NCI-H2171 (cell line): ENCODE measurements at places on chromosomes 7 and 10.
A peak's percentile ranks its signal among the peaks of the same experiment; 100 is the strongest.

- DNase-seq = peak; percentile 38
These were observed 7.9 kb downstream of the SLC25A28 start for GRCh38 chr10:99612167-99612831.

GRCh38 chr10:110989016-110989415 lies 69.6 kb downstream of the SHOC2 start:
- no peak for DNase-seq

DNA sequence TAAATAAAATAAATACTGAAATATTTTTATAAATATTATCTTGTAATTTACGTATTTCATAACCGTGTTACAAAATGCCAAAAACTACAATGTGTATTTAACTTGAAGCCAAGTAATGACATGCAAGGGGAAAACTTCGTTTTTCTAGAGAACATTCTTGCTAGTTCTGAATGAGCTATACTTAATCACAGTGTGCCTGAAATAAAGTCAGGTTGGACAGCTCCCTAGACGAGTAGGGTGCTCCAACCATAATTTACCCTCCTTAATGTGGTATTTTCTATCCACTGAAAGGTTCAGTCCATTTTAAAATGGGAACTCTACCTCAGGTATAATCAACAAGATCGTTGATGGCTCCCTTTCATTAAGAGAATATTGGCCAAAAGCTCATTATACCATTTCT lies 194.5 kb upstream of the AHR start:
- DNase-seq = no peak

DNA sequence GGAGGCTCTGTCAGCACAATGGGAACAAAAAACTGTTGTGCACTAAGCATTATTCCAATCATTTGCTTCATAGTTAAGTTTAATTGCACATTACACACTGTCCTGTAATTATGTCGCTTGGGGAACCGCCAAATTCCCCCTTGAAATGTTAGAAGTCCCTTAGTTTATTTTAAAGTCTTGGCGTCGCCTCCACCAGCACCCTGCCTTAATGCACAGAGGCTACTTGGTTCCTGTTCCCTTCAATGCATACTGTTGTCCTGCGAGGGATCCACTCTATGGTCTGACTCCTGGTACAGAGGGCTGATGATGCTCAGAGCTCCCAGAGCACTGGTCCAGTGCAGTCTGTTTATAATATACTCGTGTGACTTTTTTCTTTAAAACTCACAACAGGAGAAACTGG lies 330.7 kb downstream of the ELMO1 start:
- DNase-seq = no peak

DNA sequence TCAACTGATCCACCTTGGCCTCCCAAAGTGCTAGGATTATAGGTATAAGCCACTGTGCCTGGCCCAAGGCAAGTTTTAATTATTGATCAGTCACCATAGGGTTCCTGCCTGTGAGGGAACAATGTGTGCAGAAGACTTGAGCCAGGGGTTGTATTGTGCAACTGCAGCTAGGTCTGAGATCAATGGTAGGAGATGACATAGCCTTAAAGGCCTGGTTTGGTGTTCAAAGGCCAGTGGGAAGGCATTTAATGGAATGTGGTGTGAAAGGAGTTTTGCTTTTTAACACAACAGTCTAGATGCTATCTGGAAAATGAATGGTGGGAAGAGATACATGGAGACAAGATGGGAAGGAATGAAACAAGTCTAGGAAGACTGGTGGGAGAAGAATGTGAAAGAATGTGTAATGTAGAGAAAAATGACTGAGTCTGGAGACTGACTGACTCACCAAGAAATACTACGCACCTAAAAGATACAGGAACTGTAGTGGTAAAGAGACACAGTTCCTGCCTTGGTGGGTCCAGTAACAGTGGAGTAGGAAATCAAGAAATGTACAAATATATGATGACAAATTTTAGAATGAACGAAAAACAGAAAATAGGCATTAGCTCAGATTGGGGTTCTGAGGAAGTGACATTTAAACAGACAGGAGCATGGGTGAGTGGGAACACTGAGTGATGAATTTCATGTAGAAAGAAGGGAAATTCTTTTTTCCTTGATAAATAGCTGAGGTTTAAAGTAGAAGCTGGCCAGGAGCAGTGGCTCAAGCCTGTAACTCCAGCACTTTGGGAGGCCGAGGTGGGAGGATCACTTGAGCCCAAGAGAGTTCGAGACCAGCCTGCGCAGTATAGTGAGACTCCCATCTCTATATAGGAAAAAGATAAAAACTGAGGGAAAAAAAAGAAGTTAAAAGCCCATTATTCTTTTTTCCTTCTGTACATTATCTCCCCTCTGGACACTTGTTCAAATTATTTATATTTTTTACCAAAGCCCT lies 9.4 kb downstream of the HNRNPF start:
- DNase-seq = no peak

DNA sequence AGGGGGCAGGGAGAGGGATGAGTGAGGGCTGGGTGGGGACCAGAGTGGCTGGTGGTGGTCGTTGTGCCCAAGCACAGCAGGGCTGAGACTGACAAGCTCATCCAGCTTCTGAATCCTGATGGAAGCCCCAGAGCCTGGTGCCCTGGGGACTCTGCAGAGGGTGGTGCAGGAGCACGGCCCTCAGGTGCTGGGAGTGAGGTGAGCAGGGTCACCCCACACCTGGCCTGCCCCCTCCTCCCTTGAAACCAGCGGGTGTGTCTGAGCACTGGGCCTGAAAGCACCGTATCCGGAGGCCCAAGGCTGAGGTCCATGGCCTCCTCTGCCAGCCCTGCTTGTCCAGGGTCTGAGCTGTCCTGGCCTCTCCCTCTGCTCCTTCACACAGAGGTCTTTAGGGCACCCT lies 218.2 kb downstream of the ZNF248 start:
- no peak for DNase-seq

DNA sequence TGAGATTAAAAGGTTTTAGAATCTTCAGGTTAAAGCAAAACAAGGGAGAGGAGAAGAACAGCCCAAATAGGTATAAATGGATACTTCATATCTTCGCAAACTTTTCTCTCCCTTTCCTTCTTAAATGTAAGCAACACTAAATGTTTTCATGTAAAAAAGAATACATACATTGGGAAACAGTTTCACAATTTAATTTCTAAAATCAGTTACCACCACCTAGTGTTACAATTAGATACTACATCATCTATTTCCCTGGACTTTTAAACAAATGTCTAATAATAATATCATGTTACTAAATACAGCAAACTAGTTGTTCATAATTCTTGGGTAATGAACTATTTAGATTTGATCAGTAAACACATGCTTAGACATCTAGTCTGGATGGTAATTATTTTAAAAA lies 35.8 kb downstream of the MINDY3 start:
- DNase-seq = no peak

DNA sequence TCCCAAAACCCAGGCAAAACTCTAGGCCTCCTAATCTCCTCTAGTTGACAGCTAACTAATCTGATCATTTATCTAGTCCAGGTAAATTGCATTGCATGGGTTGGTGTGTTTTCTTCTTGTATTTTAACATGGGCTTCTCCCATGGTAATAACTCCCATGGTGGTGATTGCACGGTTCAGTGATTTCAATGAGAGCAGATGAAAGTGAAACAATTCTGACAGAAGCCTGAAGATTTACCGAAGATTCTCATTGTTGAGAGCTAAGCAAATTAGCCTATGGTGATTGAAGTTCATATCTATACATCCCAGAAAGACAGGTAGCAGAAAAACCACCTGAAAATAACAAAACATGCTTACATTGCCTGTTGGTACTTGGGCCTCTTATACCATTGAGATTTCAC lies 26.6 kb upstream of the LIPN start:
- no peak for DNase-seq
